ENCODE measurements at places on chromosomes 4 and X. TPM values are rescaled to one million over a fixed set of nuclear protein-coding genes. Genes with fewer than 3 reads are reported as not detected.

The DNAAF6 gene
- total RNA-seq, result not detected

The TAF9B gene
- total RNA-seq, result 17.0 TPM

The YTHDC1 gene
- total RNA-seq, result 33.4 TPM

The NXT2 gene
- 11.0 TPM for total RNA-seq

The EFNB1 gene
- 8.5 TPM for total RNA-seq

The GPR143 gene
- total RNA-seq, result not detected

The ENPEP gene
- total RNA-seq, result not detected
